ENCODE measurements at places on chromosomes 16 and 17.

GRCh38 chr17:16442594-16443510, 27.5 kb downstream of the TRPV2 start:
- no peak for DNase-seq

GRCh38 chr16:77677129-77677528, 45.2 kb upstream of the NUDT7 start:
- DNase-seq: no peak

DNA sequence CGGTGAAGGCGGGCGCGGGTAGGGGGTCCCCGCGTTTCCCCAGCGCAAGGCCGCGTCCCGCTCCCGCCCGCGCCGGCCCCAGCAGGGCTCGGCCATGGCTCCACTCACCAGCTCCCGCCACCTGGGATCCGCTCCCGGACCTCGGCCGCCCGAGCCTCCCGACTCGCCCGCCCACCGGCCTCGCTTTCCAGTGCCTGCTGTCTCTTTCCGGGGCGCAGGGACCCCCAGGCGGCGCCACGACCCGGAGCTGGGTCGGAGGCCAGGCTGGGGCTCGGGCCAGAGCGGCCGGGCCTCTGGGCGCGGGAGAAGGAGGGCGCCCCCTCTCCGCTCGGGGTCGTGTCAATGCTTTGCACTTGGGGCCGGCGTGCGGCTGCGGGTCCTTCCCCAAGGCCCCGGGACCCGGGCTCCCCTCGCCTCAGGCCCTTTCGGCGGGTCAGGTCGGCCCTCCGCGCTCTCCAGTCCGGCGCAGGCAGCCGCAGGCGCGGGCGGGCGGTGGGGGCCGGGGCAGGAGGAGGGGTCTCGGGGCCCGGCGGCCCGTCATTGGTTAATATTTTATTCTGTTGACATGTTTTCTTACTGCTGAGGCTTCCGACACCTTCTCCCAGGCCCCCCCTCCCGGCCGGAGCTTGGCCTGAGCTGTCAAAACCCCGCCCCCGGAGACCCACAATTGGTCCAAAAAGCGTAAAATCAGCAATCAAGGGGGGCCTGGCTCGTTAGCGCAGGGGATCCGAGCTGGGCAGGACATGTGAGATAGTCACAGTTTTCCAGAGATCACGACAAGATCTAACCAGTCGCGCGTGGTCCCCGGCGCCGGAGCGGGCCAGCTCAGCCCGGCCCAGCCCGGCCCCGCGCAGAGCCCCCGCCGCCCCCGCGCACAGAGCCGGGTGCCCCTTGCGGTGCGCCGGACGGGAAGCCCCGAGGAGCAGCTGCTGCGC, at the start of gene TBX2:
TBX2 (plus strand) TSS at position 713 of the 935 bp plus-strand sequence. CDS start 334 bp downstream, outside the sequence.
- DNase-seq: no peak

- no peak for DNase-seq
Observed at GRCh38 chr17:57413848-57414651, 157.7 kb downstream of the MSI2 start.

DNA sequence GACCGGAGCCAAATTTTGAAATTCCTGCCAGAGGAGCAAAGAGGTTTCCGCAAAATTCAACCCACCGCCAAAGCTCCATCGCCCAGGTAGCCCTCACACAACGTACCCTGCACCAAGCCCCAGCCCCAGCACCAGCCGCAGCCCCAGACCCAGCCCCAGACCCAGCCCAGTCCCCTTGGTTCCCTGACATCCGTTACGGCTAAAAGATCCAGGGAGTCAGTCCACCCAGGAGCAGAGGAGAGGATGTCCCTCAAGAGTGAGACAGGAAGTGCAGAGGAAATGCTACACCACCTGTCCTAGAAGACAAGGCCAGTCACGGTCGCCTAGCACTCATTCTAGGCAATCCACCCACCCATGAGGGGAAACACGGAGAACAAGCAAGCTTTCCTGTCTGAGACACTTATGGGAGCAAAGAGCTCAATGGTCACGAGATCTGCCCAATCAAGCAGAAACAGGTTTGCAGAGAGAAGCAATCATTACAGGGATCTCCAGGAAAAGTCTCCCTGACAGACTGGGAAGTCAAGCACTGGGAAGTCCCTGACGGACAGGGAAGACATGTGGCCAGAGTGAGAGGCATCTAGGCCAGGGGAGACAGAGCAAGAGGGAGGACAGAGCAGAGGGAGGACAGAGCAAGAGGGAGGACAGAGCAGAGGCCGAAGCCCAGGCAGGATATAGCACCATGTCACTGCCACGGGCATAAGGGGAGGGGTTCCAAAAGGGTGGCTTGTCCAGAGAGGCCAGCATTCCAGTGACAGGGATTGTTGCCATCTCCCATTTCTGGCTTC, 15.0 kb upstream of the KCNJ18 start:
- no peak for DNase-seq

DNA sequence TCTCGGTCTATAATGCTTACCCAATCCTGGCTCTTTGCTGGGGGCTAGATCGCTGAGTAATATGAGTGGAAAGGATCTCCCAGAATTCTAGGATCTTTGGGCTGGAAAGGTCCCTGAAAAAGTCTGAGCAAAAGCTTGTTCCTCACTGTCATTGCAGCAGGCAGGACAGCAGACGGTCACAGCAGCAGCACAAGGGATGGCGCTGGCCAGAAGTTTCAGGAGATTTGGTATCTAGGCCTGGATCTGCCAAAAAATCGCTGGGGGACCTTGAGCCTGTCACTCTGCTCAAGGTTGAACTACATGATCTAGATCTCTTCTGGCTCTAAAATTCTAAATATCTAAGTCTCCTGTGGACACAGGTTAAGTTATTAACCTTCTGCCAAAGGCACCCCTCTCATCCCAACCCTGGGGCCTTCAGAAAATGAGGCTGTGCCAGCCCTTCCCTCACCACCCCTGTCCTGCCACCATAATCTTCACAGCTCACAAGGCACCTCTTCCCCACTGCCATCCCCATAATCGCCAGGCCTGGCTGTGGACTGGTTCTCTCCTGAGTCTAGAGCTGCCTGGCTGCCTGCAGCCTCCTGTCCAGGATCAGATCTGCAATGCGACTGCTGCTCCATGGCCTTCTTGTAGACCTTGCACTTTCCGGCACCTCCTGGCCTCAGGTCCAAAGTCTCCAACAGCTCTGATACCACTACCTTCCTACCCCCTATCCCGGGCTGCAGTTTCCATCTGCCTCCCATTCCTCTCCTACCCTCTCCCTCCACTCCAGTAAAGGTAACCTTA, 10.2 kb downstream of the MYO18A start:
- no peak for DNase-seq

DNA sequence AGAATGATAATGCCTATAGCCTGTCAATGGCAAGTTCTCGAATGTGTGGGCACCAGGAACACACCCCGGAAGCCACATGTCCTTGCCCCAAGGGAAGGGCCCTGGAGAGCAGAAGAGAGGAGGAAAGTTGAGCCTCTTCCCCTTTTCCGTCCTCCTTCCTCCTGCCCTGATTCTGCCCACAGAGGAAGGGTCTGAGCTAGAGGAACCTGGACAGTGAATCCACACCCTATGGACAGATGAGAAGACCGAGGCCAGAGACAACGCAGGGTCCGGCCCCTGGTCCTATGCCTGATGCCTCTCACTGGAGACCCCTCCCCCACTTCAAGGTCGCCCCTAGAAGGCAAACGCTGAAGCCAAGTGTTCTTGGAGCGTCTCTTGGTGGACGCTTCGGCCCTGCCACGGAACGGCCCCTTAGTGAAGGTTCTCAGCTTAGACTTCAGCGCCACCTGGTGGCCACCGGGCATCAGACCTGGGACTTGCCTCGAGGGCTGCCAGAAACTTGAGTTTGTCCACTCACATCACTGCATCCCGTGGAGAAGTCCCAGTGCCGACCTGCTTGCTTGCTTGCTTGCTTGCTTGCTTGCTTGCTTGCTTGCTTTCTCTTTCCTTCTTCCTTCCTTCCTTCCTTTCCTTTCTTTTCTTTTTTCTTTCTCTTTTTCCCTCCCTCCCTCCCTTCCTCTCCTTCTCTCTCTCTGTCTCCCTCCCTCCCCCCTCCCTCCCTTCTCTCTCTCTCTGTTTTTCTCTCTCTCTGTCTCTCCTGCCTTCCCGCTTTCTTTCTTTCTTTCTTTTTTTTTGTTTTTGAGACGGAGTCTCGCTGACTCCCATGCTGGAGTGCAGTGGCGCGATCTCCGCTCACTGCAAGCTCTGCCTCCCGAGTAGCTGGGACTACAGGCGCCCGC, 20.6 kb upstream of the SPNS3 start:
- DNase-seq: peak; percentile 56

GRCh38 chr17:81049973-81050551, 15.1 kb downstream of the BAIAP2 start:
- DNase-seq: no peak

DNA sequence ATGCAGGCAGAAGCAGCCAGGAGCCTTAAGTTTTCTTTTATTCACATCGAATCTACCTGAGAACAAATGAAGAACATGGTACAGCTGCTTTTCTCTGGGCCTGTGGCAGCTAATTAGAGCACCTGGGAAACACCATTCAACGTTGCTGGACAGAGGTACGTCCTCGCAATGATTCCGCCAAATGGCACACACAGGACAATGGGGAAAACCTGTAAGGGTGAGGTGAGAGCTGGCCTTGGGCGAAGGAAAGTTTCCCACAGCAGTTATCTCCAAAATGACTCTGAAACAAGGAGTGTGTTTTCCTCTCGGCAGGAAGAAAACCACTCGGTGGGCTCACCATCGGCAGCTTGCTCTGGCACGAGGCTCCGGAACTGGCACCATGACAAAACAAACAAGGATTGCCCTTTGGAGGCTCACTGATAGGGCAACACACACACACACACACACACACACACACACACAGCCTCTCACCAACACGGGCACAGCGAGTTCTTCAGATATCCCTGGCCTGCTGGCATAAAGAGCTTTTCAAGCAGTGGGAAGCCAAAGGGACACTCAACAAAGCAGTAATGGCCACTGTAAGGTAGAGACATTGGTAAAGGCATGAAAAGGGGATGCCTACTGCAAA, 73.7 kb downstream of the ZFHX3 start:
- no peak for DNase-seq

GRCh38 chr17:31390426-31390747, 1.1 kb upstream of the RAB11FIP4 start:
- DNase-seq: no peak

GRCh38 chr16:79013930-79014660, 586.4 kb downstream of the MAF start:
- DNase-seq: no peak

- DNase-seq: no peak
Observed at GRCh38 chr17:79213305-79213704, 138.7 kb downstream of the ENGASE start.

DNA sequence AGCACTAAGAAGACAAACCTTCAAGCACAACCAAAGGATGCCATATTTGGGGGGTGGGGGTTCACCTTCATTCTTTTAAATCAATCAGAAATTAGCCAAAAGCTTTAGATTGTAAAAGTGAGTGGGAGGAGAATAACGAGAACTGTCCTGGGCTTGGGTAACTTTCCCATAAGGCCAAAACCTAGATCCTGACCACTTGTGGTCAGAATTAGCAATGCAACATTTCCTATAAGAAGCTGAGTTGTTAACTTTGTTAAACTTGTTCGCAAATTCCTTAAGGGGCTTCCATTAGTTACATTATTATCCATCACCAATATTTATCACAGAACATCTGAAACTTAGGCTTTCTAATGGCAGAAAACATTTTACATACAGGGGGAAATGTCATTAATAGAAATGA, 25.1 kb downstream of the STAT5B start:
- DNase-seq: no peak

DNA sequence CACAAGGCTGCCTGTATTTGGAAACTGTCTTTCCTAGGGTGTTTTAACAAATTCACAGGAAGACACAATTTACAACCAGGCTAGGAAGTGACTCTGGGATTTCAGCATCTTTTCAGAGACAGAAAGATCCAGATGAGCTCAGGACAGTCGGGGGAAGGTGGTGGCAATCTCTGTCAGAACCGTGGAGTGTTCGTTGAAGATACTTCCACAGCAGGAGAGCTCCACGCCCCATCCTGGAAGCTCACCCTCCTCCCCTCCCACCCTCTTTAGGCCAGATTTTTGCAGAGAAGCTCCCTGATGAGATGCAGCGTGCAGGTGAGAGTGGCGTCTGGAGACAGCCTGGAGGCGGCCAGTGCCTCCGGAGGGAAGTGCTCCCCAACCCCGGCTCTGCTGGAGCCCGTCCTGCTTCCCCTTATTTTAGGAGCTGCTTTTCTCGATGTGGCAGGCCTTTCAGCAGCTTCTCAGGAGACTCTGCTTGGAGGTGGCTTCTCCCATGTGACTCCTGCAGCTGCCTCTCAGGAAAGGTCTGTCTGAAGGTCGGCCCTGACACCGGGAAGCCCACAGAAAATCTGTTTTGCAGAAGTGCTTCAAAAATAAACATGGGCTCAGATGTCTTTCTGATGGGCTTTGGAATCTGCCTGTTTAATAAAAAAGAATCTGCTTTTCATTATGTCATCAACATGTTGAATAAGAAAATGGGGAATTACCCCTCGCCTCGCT, 186.4 kb upstream of the CHMP6 start:
- no peak for DNase-seq

DNA sequence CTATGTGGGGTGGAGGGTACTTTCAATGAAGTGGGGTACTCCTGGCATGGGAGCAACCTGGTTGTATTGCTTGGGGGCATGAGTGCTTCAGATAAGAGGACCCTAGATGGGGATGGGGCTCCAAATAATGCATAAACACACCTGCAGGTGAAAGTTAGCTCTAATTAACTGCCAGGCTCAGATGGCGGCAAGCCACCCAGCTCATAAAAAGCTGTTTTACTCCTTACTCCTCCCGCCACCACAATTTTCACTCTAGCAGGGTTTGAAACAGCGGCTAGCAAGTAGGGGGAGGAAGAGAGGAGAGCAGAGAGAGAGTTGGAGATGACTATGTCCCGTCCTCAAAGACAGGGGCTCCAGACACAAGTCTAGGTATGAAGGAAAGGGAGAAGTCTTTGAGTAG, 117.7 kb upstream of the WSCD1 start:
- no peak for DNase-seq

- DNase-seq: no peak
Observed at GRCh38 chr17:61397086-61397842, 2.4 kb upstream of the TBX2 start.

DNA sequence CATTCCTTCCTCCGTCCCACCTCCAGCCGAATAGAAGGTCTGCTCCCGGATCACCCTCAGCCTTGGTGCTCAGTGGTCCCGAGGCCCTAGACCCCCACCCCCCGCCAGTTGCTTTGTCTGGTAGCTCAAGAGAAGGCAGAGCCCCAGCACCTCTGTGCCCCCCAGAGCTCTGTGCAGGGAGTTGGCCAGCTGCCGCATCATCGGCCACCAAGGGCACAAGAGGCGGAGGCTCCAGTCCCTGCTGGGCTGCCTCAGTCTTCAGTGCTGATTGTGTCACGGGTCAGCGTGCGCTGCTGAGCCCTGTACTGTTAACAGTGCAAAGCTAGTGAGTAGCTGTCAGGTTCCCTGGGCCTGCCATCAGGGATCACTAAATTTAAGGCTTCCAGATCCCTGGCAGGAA, 22.2 kb upstream of the DRG2 start:
- no peak for DNase-seq

- DNase-seq: no peak
Observed at GRCh38 chr16:89482817-89483205, 7.5 kb downstream of the ANKRD11 start.

- no peak for DNase-seq
Observed at GRCh38 chr17:4728124-4728523, 3.1 kb upstream of the MED11 start.

DNA sequence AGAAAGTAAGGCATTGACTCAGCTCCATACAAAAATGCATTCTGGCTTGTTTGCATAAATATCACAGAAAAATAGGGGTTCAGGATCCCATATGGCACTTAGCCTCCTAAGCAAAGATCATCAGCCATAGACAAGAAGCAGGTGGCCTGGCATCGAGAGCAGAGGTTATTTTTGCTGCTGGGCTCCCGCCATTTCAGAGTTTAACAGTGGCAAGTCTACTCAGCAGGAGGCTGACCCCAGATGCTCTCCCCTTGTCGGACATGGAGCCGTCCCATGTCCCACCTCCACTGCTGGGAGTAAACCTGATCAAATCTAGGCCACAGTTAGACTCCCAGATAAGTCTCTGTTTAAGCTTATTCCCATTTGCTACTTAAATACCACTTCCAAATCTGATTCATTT, 269.1 kb downstream of the FTO start:
- DNase-seq: no peak
